ENCODE measurements at places on chromosomes 7 and 10.

GRCh38 chr7:35717013-35717412 is 22.1 kb upstream of the HERPUD2 start:
- H3K27me3 ChIP-seq, result no peaks in the 10 kb centered on the region
- H3K4me1 ChIP-seq, result no peaks in the 10 kb centered on the region
- peak overlapping the region; percentile 39 for H3K27ac ChIP-seq
- no peaks in the 10 kb centered on the region for H3K36me3 ChIP-seq
- no peak overlapping the region for H3K4me3 ChIP-seq
- DNase-seq, result no peak

GRCh38 chr7:41339913-41340676 is 362.8 kb downstream of the INHBA start:
- no peaks in the 10 kb centered on the region for H3K27me3 ChIP-seq
- DNase-seq, result no peak
- no peaks in the 10 kb centered on the region for H3K4me1 ChIP-seq
- no peak overlapping the region for H3K27ac ChIP-seq
- H3K4me3 ChIP-seq, result no peak overlapping the region
- no peaks in the 10 kb centered on the region for H3K36me3 ChIP-seq

GRCh38 chr7:115478426-115478825 is 552.1 kb downstream of the TFEC start:
- no peak overlapping the region for H3K4me3 ChIP-seq
- no peaks in the 10 kb centered on the region for H3K4me1 ChIP-seq
- H3K27me3 ChIP-seq, result peaks cover 10% of the 10 kb centered on the region
- H3K27ac ChIP-seq, result no peak overlapping the region

- no peaks in the 10 kb centered on the region for H3K4me1 ChIP-seq
- H3K4me3 ChIP-seq, result no peak overlapping the region
- no peaks in the 10 kb centered on the region for H3K27me3 ChIP-seq
- DNase-seq, result no peak
These were observed 151.7 kb downstream of the RTKN2 start for GRCh38 chr10:62116896-62117295.

GRCh38 chr7:47757921-47758411 is 176.1 kb upstream of the TNS3 start:
- no peaks in the 10 kb centered on the region for H3K4me1 ChIP-seq
- no peaks in the 10 kb centered on the region for H3K27me3 ChIP-seq
- peak; percentile 81 for DNase-seq
- H3K4me3 ChIP-seq, result no peak overlapping the region

- DNase-seq, result no peak
- no peaks in the 10 kb centered on the region for H3K4me1 ChIP-seq
- no peak within 1 kb of the TSS for H3K27ac ChIP-seq
- H3K4me3 ChIP-seq, result peak within 1 kb of the TSS; percentile 19
- peaks cover 8% of the 10 kb centered on the region for H3K27me3 ChIP-seq
- H3K36me3 ChIP-seq, result no peaks in the 10 kb centered on the region
These were observed at the start of gene DLX5 for GRCh38 chr7:97024209-97025129. Gene DLX5, minus strand, starts transcription at chr7:97024831. Its CDS starts 208 bp downstream, at chr7:97024623.

- H3K36me3 ChIP-seq, result no peaks in the 10 kb centered on the region
- peak; percentile 67 for DNase-seq
- no peak overlapping the region for H3K4me3 ChIP-seq
- H3K27me3 ChIP-seq, result no peaks in the 10 kb centered on the region
These were observed 90.3 kb downstream of the INPP5A start for GRCh38 chr10:132627666-132628531.

All from uterus (tissue), 4 donors.